ENCODE measurements at places on chromosomes 3 and 15. TPM values are rescaled to one million over a fixed set of nuclear protein-coding genes. Genes with fewer than 3 reads are reported as not detected.

GRCh38 chr15:92324101-92324963 is 69.3 kb upstream of the ST8SIA2 start:
- no peaks in the 10 kb centered on the region for H3K27me3 ChIP-seq
- H3K27ac ChIP-seq, result no peak overlapping the region
- no peak for DNase-seq
- no peaks in the 10 kb centered on the region for H3K4me1 ChIP-seq

- peaks cover 16% of the 10 kb centered on the region for H3K27me3 ChIP-seq
- H3K36me3 ChIP-seq, result no peaks in the 10 kb centered on the region
- H3K27ac ChIP-seq, result no peak overlapping the region
- no peak for DNase-seq
These were observed 18.1 kb downstream of the CRABP1 start for GRCh38 chr15:78358102-78358870.

GRCh38 chr3:191343115-191343514 is 12.8 kb upstream of the UTS2B start:
- H3K4me3 ChIP-seq, result no peak overlapping the region
- peaks cover 3% of the 10 kb centered on the region for H3K4me1 ChIP-seq
- H3K27ac ChIP-seq, result no peak overlapping the region

DNA sequence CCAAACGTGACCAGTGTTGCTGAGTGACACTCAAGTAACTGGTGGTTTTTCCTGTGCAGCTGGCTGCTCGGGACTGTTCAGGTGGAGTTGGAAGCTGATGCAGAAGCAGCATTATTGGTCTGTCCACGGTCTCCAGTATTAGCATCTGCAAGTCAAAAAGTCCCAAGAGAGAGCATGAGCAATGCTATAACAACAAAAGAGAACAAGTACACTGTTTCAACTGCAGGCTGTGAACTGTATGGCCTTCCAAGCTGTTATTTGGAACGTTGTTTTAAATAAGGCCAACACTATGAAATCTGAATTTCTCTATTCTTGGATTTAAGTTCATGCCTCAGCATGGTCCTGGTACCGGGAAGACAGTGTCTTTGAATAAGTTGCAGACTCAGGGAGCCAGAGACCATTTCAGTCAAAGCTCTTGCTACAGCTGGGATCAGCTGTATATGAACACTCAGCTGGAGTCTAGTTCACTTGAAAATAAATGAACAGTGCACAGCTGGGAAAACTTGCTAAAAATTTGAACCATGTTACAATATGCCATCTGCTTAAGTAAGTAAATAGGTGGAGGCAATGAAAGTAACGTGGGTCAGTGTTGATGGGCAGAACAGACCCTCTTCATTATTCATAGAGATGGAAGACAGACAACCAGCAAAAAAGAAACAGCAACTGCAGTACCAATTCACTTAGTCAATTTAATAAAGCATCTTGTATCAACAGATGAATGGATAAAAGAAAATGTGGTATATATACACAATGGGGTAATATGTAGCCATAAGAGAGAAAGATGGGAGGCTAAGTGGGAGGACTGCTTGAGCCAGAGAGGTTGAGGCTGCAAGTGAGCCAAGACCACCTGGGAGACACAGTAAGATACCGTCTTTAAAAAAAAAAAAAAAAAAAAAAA is 45.1 kb downstream of the NR1I2 start:
- H3K27me3 ChIP-seq, result no peaks in the 10 kb centered on the region
- no peak for DNase-seq
- no peaks in the 10 kb centered on the region for H3K4me1 ChIP-seq
- peaks cover 8% of the 10 kb centered on the region for H3K36me3 ChIP-seq

GRCh38 chr3:177823701-177824189 is 626.5 kb upstream of the TBL1XR1 start:
- peaks cover 6% of the 10 kb centered on the region for H3K4me1 ChIP-seq
- no peak overlapping the region for H3K4me3 ChIP-seq
- DNase-seq, result no peak
- no peaks in the 10 kb centered on the region for H3K27me3 ChIP-seq
- H3K27ac ChIP-seq, result no peak overlapping the region

LPP gene
- total RNA-seq, result 63.6 TPM

IQGAP1 gene
- total RNA-seq, result 222 TPM

- peaks cover 2% of the 10 kb centered on the region for H3K27me3 ChIP-seq
- no peak overlapping the region for H3K4me3 ChIP-seq
- H3K4me1 ChIP-seq, result no peaks in the 10 kb centered on the region
- no peaks in the 10 kb centered on the region for H3K36me3 ChIP-seq
These were observed 86.9 kb downstream of the DCLK3 start for GRCh38 chr3:36677331-36678007.

XCR1 gene
- total RNA-seq, result not detected

AADACL2 gene
- total RNA-seq, result not detected

CHRM5 gene
- total RNA-seq, result not detected

DNA sequence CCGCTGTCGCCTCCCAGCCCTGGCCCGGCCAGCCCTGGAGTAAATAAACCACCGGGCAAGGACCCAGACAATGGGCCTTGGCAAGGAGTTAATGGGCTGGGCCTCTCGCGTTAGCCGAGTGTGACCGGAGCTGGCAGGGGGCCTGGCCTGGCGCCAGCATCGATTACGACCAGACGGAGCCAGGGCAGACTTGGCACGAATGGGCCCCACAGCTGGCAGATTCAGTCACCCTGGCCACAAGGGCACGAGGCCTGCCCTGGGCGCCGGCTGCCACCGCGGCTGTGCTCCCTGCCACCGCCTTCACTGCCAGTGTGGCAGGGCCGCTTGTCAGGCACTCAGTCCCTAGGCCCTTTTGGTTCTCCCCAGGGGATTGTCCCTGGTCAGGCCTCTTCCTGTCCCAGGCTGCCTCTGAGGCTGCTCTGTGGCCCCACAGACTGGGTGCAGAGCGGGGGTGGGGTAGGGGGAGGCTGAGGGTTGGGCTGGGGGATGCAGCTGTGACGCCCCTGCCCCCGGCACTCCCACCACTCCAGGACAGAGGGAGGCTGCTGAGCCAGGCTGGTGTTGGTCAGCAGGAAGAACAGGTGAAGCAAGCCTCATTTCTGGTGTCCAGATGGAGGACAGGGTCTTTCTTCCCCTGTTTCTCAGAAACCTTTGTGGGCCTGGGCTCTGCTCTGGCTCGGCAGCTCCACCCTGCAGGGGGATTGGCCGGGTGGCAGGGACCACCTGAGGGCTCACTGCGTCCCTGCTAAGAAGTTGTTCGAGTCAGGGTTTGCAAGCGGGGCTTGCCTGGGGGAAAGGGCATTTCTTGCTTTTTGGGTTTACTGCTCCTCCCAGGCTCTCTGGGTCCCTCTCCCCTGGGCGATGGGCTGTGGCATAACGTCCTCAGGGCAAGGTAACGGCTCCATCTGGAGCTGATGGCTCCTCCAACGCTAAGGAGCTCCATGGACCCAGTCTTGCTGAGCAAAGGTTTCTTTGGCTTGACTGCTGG is 30.5 kb upstream of the SRP14 start:
- H3K4me3 ChIP-seq, result no peak overlapping the region
- no peaks in the 10 kb centered on the region for H3K36me3 ChIP-seq
- no peaks in the 10 kb centered on the region for H3K27me3 ChIP-seq
- H3K4me1 ChIP-seq, result peaks cover 17% of the 10 kb centered on the region
- no peak for DNase-seq

C2CD4B gene
- total RNA-seq, result not detected

CCR3 gene
- total RNA-seq, result not detected

EPHB3 gene
- 0.22 TPM for total RNA-seq

GRCh38 chr15:64842986-64843561 is 1.4 kb downstream of the PLEKHO2 start:
- H3K4me3 ChIP-seq, result peak overlapping the region; percentile 94
- peaks cover 76% of the 10 kb centered on the region for H3K4me1 ChIP-seq
- H3K36me3 ChIP-seq, result peaks cover 14% of the 10 kb centered on the region
- H3K27ac ChIP-seq, result peak overlapping the region; percentile 86
- no peak for DNase-seq

SH3GL3 gene
- not detected for total RNA-seq

- peaks cover 87% of the 10 kb centered on the region for H3K4me1 ChIP-seq
- H3K4me3 ChIP-seq, result peak overlapping the region; percentile 59
- DNase-seq, result peak; percentile 12
These were observed 9.8 kb downstream of the ISG20 start for GRCh38 chr15:88648357-88649214.

DNA sequence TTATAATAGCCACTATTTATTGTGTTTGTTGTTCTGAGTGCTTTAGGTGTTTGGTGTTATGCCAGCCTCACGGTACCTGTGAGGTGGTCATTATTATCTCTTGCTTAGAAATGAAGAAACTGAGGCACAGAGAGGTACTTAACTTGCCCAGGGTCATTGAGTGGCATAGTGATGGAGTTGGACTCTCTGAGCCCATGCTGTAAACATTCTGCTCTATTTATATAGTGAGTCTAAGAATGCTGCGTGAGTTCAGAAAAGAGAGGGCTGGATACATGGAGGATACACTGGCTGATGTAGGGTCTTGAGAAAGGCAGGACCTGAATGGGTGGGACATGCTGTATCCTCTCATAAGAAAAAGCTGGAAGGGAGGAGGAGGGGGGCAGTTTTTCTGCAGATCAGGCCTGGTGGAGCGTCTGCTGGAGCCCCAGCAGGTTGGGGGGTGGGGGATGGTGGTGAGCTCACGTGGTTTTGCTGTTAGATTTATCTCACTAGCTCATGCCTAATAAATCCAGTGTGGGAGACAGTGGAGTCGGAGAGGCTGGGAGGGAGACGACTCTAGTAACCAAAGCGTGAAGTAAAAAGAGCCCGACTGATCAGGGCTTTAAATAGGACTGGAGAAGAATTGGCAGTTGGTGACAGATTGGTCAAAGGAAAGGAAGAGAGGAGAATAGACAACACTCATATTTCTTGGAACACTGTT is 16.0 kb downstream of the MED12L start:
- no peak overlapping the region for H3K4me3 ChIP-seq
- no peak overlapping the region for H3K27ac ChIP-seq
- no peak for DNase-seq
- H3K36me3 ChIP-seq, result no peaks in the 10 kb centered on the region
- peaks cover 29% of the 10 kb centered on the region for H3K27me3 ChIP-seq
- H3K4me1 ChIP-seq, result no peaks in the 10 kb centered on the region

CAMKV gene
- not detected for total RNA-seq

DNA sequence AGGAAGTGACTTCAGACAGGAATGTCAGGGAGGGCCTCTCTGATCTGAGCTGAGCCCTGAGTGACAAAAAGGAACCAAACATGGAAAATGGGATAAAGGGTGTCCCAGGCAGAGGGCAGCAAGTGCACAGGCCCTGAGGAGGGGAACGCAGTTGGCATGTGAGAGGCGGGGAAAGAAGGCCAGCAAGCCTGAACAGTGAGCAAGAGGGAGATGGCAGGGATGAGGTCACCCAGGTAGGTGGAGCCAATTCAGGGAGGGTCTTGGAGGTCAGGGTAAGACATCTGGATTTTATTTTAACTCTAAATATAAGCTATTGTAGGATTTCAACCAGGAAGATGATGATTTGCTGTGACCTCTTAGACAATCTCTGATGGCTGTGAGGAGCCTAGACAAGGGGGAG is 167.7 kb downstream of the LRTM1 start:
- H3K36me3 ChIP-seq, result no peaks in the 10 kb centered on the region
- H3K4me3 ChIP-seq, result no peak overlapping the region
- no peak overlapping the region for H3K27ac ChIP-seq

All from activated CD4-positive, alpha-beta T cell treated with anti-CD3 and anti-CD28 coated beads, Interleukin-2, amount 10 ng/mL, durations not matched to agents 7 days and 5 days (primary cell).